Activated CD8-positive, alpha-beta memory T cell treated with anti-CD3 and anti-CD28 coated beads, Interleukin-2, amount 50 U/mL, for 48 hours (primary cell): ENCODE measurements at places on chromosomes 2 and 18.

- no peak for DNase-seq
Observed at GRCh38 chr18:44539926-44540325, 140.8 kb upstream of the SETBP1 start.

- DNase-seq, result no peak
Observed at GRCh38 chr2:230809677-230810251, 55.0 kb upstream of the ITM2C start.

GRCh38 chr18:54776282-54776977 lies 51.8 kb upstream of the RAB27B start:
- no peak for DNase-seq

- DNase-seq, result no peak
Observed at GRCh38 chr18:61308004-61308403, 25.2 kb upstream of the CDH20 start.

DNA sequence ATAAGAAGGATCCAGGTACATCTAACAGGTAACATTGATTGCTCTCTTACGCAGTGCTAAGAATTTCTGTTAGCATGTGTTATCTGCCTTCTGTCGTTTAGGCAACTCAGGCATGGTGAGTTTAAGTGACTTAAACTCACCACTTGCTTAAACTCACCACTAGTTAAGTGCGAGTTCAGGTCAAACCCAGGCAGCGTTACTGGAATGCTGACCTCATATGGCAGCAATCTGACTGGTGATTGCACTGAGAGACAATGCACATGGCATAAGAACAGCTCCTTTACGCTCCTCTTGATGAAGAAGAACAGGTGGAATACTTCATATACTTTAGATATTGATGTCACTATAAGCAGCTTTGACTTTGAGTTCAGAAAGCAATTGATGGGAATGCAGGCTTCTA lies 954.1 kb downstream of the SOCS6 start:
- DNase-seq, result no peak

GRCh38 chr2:174142290-174142689 lies 106.0 kb downstream of the OLA1 start:
- DNase-seq, result no peak

DNA sequence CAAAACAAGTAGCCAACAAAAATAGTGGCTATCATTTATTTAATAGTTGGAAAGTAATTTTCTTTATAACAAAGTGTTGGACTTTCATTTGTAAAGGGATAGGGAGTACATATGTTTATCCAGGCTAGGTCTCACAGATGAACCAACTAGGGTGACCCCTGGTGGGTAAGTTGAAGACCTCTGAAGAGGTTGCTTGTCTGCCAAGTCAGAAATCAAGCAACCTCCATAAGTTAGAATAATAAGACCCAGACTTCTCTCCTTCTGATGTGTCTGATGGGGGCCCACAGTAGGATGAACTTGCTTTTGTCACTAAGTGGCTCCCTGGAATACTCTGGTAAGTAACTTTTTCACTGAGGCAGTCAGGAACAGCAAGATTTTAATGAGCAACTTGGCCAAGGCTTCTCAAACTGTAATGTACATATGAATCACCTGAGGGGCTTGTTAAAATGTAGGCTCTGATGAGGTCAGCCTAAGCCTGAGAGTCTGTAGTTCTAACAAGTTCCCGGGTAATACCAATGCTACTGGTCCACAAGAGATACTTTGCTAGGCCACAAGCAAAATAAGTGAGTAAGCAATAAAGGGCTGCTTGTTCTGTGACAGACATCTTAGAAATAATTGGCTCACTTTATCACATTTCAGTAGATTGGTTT lies 319.6 kb downstream of the PIK3C3 start:
- DNase-seq, result no peak

DNA sequence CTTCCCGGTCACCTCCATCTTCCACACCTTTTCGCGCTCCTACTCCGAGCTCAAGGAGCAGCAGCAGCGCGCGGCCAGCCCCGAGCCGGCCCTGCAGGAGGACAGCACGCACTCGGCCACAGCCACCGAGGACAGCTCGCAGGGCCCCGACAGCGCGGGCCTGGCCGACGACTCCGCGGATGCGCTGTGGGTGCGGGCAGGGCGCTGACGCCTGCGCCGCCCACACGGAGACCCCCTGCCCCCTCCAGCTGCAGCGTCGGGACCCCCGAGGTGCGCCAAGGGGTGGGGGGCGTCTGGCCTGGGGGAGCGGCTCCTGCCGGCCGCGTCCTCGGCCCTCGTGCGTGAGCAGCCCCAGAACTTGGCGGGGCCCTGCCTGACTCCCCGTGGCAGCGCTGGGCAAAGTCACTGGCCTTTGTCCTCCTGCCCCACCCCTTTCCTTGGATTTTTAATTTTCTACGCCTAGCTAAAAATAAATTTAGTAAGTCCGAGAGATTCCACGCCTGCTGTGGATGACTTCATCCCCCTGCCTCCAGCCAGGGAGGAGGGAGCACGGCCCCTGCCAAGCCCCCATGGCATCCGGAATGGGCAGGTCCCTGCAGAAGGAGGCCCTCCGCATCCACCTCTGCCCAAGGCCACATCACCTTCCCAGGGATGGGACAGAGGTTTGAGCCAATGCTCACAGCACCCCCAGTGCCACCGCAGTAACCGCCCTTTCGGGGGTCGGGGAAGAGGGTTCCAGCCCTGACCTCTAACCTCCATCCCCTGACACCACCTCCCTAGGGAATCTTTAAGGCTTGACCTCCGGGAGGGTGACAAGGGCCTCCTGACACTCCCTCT lies 51.6 kb downstream of the SLC66A2 start:
- no peak for DNase-seq

DNA sequence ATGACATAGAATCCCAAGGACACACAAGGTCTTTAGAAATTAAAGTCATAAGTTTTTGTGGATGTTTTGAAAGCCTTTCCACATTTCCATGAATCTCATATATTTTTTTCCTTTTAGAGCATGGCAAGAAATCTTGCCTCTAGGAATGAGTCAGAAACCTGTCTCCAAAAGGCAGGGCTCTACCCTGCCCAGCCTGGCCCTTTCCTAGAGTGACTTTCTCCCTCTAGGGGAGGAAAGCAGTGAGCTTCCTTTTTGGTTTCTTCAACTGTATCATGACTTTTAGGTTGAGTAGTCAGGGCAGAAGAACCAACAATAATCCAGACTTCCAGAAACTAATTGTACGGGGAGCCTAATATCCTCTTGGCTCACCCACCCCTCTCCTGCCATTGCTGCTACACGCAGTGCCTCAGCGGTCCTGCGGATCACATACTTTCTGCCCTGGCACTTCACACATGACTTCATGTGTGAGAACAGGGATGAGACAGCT lies 300.3 kb downstream of the AGPS start:
- DNase-seq, result no peak

- no peak for DNase-seq
Observed at GRCh38 chr18:36176711-36177110, 10.6 kb upstream of the MOCOS start.

DNA sequence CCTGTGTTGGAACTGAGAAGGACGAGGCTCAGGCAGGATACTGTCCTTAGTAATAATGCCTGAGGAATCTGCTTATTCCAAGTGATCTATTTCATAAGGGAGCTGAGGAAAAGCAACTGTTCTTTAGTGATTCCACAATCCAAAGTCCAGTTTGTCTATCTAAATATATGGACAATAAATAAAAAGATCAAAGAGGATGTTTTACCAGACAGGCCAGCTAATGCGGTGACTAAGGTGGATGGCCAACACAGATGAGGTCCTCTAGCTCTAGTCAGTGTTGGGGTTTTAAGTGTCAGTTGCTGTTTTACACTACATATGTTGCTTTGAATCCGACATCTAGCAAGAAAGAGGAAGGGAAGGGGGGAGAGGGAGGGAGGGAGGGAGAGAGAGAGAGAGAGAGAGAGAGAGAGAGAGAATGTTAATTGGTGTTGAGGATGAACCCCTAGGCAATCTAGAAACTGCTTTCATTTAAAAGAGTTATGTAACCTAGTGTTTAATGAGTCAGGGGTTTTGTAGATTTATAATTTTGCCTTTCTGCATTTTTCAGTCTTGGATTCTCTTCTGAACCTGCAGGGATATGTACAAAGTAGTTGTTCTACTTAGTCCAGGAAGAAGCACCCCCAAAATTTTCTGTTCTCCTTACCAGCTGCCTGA lies 27.0 kb upstream of the SCN1A start:
- DNase-seq, result no peak

- DNase-seq, result no peak
Observed at GRCh38 chr2:241890524-241891235, 21.2 kb downstream of the RTP5 start.

DNA sequence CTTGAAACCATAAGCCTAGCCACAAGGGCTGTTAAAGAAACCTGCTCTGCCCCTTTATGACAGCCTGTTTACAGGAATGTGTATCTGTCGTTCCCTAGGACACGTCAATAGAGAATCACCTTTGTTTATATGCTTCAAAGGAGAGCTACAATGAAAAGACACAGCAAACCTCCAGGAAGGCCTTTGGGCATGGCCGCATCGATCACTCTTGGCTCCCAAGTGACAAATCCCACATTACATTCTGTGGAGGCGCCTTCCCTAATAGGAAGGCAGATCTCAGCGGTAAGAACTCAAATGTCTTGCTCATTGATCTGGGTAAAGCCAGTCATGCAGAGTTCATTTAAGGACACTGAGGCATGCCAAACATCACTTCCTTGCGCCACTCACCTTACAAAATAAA lies 26.5 kb downstream of the KIAA2012 start:
- DNase-seq, result no peak

GRCh38 chr2:143682436-143683055 lies 553.3 kb downstream of the ARHGAP15 start:
- DNase-seq, result no peak

DNA sequence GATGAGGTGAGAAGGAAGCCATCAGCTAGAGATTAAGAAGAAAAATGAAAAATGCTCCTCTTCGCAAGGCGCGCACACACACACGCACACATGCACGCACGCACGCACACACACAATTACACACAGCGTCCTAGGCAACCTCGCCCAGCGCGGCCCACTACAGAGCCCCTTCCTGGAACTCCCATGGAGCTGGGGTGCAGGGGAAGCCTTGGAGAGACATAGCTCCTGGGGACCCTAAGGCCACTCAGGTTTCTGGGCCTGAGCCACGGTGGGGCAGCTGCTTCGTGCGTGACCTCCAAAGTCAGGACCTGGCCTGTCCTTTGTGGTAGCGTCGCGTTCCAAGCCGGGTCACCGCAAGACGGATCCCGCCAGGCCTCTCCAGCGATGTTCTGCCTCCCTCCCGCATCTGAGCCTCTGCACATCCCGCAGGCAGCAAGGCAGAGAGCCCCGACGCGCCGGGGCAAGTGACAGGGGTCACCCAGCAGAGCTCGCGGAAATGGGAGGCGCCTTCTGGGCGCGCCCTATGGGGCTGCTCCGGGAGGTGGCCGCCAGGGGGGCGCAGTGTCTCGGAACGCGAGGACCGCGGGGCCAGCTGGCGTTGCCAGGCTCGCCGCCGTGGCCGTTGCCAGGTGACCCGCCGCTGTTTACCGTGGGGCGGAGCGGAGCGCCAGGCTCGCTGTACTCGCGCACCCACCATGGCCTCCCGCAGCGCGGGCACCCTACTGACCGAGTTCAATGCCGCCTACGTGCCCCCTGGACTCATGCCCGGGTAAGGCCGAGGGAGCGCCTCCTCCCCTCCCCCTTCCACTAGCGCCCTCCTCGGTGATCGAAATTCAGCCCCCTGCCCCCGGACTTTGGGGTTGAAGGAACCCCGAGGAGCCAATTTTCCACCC lies 79.0 kb downstream of the CIB4 start:
- peak; percentile 72 for DNase-seq

GRCh38 chr2:130376433-130377293 lies 20.8 kb downstream of the PTPN18 start:
- DNase-seq, result no peak

DNA sequence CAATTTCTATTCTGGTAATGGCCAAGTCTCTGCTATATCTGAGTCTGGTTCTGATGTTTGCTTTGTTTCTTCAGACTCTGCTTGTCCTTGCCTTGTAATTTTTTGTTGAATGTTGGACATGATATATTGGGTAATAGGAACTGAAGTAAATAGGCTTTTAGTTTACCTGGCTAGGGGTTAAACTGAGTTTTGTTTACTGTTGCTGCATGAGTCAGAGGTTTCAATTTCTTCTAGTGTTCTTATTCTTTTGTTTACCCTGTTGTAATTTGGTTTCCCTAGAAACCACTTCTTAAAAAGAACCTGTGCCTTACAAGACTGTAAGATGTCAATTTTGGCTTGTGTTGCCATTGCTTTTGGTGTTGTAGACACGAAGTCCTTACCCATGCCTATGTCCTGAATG lies 285.0 kb upstream of the KCNH7 start:
- DNase-seq, result no peak

DNA sequence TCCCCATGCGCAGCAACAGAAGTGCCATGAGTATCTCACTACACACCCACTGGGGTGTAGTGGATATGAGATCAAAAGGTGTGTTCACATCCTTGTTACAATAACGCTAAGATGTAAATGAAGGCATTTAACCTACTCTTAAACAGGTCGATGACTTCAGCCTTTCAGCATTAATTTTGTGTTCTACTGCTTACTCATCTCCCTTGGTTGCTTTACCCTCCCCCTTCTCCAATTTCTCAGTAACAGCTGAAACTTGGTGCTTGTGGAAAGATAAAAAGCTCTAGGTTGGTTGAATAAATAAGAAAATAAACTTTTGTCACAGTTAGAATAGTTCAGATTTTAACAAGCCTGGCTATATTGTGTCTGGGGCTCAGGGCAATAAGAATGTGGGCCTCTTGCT lies 147.5 kb upstream of the SESTD1 start:
- no peak for DNase-seq

DNA sequence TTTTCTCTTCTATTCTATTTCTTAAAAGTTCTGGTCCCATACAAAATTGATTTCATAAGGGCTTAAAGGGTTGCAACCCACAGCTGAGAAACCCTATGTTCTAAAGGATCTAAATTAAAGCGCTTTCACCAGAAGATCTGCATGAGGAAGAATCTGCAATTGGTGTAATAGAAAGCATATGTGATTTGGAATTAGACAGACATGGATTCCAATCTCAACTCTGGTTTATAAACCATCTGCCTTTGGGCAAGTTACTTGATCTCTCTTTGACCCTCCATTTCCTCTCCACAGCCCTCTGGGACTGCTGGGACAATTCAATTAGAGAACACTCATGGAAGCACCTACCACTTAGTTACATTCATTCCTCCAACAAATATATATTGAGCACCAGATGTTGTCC lies 178.7 kb downstream of the ANTXR1 start:
- no peak for DNase-seq

- no peak for DNase-seq
Observed at GRCh38 chr2:95329891-95330793, 33.0 kb downstream of the KCNIP3 start.

DNA sequence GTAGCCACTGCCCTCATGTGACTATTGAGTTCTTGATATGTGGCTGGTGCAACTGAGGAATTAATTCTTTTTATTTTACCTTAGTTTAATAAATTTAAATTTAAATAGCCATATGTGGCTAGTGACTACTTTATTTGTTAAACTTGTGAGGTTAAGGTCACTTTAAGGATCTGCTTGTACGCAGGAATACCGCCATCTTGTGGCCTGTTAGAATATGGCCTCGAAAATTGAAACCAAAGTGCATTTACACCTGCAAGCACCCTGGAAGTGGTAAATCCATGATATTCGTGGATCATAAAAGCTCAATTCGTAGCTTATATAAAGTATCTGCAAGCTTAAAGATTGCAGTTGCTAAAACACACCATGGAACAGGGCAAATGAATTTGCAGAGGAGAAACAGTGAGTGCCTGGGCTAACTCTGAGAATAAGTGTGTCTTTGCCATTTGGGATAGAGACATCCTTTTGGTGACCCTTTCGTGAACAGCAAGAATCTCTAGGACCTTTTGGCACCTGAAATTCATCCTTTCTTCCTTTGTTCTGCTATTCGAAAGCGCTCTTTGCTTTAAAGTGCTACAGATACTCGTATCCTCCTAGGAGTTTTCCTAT lies 59.9 kb upstream of the REG3A start:
- no peak for DNase-seq

GRCh38 chr2:215137329-215137686 lies 1.1 kb downstream of the ABCA12 start:
- no peak for DNase-seq
